ENCODE measurements at places on chromosomes 3 and 15. TPM values are rescaled to one million over a fixed set of nuclear protein-coding genes. Genes with fewer than 3 reads are reported as not detected.

The CILP gene
- total RNA-seq: not detected

DNA sequence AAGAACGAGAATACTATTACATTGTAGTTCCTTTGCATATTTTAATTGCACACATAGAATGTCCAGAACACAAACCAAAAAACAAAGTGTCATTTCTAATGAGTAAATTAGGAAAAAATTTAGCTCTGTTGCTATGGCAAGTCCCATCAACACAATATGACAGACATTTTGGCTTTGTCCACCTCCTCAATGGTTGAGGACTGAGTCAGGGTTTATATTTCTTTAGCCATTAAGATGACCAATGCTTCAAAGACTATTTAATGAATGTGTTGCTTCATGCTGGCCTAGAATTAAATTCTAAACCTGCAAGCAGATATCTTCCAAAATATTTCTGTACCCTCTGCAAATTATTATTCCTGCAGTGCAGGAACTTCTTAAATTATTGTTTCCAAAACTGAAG, 719.2 kb downstream of the NTRK3 start:
- no peak for DNase-seq

DNA sequence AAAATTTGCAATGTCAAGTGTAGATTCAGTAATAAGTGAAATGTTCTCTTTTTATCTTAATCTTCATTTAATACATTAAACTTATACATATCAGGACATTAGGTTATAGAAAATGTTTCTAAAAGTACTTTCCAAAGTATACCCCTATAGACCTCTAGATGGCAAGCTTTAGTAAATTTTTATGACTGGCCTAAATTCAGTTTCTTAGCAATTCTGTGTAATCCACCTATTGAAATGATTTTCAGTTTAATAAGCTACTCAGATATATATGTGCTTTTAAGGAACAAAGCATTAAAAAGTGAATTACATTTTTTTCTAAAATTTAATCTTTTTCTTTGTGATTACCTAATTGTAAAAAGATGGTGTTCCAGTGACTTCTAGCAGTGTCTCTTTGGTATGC, 342.2 kb downstream of the GBE1 start:
- DNase-seq: no peak

The GNB4 gene
- total RNA-seq: 13.8 TPM

The AGBL1 gene
- total RNA-seq: not detected

- no peak for DNase-seq
Observed at GRCh38 chr3:74445541-74445940, 168.9 kb downstream of the CNTN3 start.

DNA sequence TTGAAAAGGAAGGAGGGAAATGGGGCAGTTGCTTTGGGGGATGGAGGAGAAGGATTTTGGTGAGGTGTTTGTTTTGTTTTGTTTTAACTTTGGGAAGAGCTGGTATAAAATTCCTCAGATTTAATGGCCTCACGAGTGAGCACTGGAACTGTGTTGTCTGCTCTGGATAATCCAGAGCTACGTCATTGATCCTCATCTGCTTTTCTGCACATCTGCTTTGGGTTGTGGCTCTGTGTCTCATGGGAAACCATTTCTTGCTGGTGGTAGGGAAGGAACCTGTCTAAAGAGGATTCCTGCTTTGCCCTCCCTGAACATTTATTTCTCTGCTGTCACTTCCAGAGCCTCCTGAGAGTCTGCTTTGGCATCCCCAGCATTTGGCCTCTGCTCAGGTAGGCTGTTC, 3.1 kb downstream of the SNRK start:
- no peak for DNase-seq

- DNase-seq: no peak
Observed at GRCh38 chr3:69499422-69499821, 113.5 kb upstream of the FRMD4B start.

Data from endodermal cell (in vitro differentiated cells).